ENCODE measurements at places on chromosomes 11 and 22.
A peak's percentile ranks its signal among the peaks of the same experiment; 100 is the strongest.

DNA sequence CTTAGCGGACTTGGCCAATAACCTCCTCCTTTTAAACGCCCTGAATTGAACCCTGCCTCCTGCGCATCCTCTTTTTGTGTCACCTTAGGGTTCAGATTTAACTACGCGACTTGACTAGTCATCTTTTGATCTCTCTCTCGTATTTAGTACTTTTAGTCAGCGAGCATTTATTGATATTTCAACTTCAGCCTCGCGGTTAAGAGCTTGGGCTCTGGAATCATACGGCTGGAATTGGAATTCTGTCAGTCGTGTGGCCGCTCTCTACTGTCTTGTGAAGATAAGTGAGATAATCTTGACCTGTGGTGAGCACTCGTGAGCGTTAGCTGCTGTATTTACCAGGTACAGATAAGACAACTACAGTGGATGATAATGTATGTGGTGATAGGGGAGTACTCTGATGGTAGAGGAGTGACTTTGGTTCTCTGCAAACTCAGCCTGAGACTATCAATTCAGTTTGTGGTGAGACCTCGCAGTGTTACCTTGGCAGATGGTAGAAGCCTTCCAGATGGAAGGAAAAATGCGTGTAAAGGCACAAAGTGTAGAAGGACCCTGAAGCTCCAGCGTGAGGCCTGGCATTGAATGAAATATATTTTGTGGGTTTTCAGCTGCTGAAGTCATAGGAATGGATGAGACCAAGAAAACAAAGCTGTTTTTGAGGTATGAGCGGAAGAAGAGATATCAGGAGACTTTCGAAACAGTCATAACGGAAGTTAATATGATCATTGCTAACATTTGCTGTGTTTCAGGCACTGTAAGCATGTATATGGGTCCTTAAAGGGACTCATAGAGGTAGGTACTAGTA, 682 bp downstream of the ATM start:
- DNase-seq = no peak

DNA sequence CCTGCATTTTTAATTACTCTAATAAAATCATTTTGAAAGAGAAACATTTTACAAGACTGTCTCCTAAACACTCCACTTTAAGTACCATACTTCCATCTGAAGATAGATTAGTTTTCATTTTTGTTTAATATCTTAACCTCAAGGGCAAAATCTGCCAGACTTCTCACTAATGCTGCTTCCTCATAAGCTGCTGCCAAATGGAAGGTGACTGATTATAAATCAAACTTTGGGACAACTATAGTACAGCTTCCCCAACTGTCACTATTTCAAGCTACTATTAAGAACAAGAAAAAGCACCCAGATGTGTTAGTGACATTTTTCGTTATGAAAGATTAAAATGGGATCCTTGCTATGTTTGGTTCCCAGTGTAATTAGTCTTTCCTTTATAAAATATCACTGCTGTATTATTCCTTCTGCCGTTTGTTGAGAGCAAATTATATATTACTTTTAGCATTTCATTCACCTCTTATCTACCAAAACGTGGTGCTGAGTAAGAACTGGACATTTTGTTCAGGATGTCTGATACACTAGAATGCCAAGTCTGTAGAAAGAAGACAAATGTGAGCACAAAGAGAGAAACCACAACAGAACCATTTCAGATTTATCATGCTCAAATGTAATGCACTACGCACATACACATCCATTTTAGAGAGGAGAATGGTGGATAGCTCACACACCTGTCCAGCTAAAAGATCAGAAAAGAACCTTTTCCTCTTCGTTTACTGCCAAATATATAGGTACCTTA, 312.2 kb upstream of the C11orf87 start:
- DNase-seq = no peak

DNA sequence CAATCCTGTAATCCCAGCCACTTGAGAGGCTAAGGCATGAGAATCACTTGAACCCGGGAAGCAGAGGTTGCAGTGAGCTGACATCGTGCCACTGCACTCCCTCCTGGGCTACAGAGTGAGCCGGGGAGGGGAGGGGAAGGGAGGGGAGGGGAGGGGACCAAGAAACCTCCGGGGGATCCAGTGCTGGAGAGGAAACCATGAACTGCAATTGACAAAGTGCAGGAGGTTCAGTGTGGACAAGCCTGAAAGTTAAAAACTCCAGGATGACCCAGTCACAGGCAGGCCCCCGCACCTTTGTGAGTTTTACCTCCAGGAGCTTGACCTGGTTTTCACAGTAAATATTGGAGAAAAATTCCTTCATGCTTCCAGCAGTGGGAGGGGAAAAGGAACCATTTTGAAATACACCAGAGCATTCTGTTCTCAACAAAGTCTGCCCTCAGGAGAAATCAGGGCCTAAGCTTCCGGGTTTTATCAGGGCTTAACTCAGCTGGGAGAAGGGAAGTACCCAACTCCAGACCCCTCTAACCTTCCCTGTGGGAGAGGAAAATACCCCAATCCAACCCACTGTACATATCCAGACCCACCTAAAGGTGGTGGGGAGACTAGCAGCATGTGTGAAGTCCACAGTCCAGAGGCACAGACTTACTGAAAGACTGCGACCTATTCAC, 15.5 kb upstream of the ZFTA start:
- DNase-seq = no peak

DNA sequence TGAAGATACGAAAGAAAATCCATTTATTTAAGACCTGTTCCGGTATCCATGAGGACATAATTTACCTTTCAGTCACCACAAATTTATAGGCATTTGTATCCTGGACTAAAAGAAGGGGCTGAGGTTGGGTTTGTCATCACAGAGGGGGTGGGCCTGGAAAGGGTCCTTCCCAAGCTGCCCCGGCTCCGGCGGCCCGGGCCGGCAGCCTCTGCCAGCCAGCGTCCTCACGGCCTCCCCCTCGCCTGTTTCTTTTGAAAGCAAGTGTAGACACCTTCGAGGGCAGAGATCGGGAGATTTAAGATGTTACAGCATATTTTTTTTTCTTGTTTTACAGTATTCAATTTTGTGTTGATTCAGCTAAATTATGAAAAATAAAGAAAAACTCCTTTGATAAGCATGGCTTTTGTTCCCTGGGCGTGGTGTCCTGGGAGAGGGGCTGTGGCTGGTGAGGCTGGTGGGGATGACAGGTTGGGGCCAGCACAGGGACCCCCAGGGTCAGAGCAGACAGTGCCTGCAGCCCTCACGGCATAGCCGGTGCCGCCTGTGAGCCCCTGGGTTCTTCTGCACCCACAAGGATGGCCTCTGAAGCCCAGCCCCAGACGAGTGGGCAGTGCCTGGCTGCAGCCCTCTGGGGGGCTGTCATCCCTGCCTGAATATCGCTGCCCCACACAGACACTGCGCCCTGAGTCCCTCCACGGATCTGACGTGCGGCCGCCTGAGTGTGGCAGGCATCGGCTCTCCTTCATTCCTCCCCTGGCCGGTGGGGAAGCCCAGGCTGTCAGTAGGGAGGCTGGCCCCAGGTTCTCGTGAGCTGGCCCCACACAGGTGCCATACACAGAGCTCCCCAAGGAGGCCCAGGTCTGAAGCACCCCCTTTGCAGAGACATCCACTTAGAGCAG, 1075.9 kb downstream of the BRD1 start:
- no peak for DNase-seq

DNA sequence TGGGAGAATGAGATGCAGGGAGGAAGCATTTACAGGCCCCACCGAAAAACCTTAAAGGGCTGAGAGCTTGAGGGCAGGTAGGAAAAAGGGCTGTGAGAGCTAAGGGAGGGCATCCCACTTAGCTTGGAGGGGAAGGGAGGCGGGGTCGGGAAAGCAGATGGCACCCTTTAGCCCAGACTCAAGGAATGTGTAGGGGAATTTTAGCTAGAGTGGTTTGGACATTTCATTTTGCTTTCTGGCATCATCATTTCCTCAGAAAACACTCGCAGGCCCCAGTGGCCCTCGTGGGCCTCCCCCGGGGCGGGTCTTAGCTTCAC, 846 bp upstream of the STIM1 start:
- DNase-seq = no peak

DNA sequence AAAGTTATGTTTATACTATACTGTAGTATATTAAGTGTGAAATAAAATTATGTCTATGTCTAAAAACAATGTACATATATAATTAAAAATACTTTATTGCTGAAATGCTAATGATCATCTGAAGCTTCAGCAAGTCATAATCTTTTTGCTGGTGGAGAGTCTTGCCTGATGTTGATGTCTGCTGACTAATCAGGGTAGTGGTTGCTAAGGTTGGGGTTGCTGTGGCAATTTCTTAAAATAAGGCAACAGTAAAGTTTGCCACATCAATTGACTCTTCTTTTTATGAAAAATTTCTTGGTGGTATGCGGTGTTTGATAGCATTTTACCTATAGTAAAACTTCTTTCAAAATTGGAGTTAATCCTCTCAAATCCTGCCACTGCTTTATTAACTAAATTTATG, 21.4 kb downstream of the INSC start:
- no peak for DNase-seq

- peak; percentile 70 for DNase-seq
Measured at GRCh38 chr11:35337136-35337913, 82.0 kb downstream of the SLC1A2 start.

GRCh38 chr22:47192651-47193437, 430.4 kb downstream of the TBC1D22A start:
- DNase-seq = no peak

DNA sequence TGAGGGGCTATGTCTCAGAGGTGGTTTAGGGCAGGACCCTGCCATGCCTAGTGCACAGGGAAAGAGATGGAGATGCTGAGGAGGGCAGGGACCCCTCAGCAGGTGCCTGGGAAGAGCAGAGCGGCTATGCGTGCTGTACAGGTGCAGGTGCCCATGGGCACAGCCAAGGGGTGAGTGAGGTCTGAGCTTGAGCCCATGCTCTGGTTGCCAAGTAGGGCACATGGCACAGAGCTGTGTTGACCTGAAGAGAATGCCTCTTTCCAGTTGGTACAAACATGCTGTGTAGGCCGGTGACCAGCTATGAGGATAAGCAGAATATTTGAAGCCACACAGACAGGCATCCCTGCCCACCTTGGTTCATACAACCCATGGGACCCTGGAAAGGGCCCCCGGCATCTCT, 65.8 kb upstream of the NECTIN1 start:
- DNase-seq = no peak

DNA sequence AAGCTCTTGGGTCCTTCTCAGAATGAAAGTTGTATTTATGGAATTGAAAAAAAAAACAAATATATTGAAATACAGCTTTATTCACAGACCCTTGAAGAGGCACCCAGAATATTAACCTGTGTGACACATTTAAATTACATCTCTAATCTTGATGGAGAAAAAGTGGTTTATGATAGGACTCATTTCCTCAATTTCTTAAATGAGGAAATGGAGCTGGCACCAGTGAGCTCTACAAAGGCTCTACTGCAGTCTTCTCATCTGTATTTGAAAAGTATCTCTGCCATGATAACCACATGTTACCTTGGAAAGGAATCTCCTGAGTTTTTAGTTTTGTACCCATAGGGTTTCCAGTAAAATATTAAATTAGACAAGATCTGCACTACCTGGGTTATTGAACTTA, 186.5 kb downstream of the HIPK3 start:
- no peak for DNase-seq

DNA sequence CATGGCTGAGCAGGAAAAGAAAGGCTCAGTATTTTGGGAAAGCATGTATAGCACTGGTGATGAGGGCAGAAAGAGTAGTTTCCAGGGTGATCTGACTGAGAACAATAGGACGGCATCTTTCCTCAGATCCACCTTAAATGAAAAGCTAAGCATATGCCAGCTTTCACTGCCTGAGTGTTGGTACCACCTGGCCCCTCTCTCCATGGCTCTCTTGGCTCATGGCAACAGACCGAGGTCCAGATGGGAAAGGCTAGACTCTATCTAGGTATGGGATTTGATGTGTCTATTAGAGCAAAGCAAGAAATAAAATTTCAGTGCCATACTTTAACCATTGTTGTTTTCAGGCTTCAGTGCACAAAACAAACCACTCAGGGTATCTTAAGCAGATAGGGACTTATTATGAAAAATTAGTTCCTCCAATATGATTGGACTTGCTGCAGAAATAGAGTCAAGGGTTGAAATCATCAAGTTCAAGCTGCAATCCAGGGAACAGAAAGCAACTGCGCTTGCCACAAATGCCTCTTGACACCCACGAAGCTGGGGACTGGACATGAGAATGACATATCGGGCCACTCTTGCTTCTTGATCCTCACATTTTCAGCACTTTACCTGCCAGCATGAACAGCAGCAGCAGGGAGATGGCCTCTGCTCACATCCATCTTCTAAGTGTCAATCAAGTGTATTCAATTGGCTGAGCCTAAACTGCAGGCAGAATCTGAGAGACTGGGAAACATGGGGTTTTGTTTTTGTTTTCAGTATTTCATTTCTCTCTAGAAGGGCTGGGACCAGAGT, 64.0 kb upstream of the SNX19 start:
- no peak for DNase-seq

DNA sequence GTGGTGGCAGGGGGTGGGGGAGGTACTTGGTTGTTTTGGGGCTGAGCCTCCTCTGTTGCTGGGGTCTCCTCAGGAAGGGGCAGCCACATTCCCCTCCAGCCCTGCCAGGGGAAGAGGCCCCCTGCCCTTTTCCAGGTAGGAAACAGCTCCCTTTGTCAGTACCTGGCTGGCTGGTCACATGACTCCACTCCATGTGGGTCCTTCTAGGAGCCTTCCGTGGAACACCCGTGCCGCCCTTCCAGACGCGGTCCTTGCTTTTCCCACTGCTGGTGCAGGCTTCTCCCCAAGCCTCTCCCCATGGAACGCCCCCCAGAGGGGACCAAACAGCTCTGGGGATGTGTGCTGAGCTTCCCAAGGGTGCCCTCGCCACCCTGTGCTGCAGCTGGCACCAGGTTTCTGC, 19.9 kb downstream of the IFT27 start:
- DNase-seq = no peak

DNA sequence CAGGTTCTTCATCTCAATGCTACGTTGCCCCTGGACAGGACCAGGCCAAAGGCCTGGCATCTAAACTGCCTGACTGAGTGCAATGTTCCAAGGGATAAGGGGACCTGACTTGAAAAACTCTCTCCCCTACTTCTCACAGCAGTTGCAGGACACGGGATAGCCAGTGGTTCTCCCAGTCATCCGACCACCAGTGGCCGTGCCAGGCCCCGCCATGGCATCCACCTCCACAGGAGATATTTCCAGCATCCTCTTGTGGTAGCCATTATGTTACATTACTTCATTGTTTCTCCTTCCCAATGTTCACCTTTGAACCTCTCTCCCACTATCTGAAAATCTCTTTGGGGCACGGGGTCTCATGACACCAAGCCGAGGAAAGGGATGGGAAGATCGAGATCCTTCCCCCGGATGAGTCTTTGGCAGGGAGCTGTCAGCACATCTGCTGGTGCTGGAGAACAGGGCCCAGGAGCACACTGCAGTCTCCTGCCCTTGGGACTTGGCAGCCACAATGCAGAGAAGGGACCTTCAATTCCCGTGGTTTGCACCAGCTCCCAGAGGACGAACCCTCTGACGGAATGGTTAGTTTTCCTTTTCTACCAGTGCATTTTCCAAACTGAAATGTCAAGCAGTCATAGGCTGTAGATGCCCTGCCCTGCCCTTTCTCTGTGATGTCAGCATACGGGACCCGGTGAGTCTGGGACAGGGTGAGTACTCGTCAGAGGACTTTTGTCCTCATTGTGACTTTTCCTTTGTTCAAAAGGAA, 121.2 kb downstream of the ETS1 start:
- no peak for DNase-seq

- peak; percentile 6 for DNase-seq
Measured at GRCh38 chr11:130124096-130124495, 35.5 kb upstream of the ST14 start.

Measured in T1000 (cell line).